Fibroblast of skin of abdomen (primary cell): ENCODE measurements at places on chromosomes 2 and 18.

- no peak for DNase-seq
These were observed 41.6 kb upstream of the NT5C1B start for GRCh38 chr2:18630941-18631340.

DNA sequence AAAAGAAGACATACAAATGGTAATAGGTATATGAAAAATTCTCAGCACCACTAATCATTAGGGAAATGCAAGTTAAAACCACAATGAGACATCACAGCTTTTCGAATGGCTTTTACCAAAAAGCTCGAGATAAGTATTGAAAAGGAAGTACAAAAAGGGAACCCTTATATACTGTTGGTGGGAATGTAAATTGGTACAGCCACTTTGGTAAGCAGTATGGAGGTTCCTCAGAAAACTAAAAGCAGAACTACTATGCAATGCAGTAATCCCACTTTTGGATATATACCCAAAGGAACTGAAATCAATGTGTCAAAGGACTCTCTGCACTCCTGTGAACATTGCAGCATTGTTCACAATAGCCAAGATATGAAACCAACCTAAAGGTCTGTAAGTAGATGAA is 107.5 kb upstream of the SPATS2L start:
- no peak for DNase-seq

DNA sequence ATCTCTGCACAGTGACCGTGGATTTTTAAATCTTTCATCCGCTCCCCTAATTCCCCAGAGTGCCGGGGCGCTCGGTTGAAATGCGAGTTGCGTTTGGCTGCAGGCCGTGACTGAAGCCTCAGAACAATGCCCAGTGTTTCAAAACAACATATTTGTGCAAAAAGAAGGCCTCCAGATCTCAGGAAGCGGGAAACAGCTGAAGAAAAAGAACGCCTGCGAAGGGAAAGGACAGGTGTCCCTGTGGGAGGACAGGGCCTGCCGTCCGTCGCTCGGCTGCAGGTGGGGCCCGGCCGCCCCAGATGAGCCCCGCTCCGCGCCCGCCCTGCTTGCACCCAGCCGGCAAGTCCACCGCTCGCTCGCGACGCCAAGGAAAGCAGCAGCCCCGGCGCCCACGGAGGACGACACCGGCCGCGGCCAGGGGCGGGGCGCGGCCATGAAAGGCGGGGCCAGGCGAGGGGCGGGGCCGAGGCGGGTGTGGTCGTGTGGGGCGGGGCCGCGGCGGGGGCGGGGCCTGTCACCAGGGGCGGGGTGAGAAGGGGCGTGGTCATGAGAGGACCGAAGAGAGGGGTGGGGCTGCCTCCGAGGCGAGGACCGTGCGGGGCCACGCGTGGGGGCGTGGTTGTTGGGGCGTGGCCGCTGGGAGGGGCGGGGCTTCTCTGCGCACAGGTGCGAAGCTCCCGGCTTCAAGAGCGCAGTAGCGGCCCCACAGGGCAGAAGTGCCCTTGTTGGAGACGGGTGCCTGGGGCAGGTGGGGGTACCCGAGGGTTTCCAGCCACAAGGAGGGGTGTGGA is 17.6 kb upstream of the BOK start:
- DNase-seq: peak; percentile 16

DNA sequence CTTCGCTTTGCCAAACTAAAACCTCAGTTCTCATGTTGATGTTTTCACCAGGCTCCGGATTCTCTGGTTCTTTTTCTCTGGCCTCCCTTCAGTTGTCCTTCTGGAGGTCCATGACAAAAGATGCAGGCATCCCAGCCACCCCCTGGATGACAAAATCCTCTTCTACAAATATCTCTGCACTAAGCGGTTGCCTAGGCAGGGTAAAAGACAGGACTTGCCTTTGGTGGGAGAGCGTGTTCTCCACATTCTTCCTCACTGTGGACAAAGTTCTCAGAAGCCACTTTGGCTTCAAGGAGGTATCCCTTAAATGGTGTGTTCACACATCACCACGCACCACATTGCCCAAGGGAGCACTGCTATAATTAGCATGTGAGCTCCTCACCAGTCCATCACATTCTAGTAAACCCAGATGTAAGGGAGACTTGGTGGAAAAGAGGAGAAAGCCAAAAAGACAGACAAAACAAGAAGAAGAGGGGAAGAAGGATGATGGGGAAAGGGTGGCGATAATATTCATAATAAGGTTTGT is 23.6 kb upstream of the MRPL33 start:
- no peak for DNase-seq

GRCh38 chr2:201132518-201132917 is 16.6 kb downstream of the CFLAR start:
- DNase-seq: no peak

DNA sequence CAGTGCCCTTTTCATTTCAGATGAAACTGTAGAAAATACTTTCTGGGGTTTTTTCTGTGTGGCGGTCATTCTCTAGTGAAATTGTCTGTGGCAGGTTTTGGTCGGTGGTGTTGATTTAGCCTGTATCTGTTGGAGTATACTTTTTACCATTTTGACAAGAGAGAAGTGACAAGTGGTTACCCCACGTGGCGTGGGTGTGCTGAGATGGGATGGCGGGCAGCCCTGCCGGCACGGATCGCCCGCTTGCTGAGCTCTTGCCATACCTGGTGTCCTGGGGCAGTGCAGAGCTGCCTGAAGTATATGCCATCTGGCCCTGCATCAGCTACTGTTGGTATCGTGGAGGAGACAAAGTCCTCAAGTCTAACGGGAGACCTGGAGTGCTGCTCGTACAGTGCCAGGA is 64.1 kb downstream of the MRPS9 start:
- DNase-seq: no peak

- DNase-seq: no peak
These were observed 234.8 kb upstream of the SMAD2 start for GRCh38 chr18:48165111-48165866.

DNA sequence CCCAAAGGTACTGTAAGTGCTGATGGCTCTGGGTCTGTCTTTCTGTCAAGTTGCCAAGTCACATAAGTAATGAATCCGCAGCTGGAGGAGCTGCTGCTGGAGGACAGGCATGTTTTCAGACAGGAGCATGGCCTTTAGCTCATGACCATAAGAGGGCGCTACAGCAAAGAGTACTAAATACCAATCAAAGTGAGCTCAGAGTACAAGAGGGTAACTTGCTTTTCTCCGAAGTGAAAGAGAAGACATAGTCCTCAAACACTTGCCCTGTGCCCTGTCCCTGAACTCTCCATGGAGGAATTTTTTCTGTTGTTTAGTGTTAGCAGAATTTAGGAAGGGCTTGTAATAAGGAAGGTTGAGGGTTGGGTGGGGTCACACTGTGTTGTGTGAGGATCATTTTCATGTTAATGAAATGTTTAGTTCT is 58.0 kb upstream of the EML6 start:
- peak; percentile 47 for DNase-seq

GRCh38 chr2:70936165-70936978 is 672 bp downstream of the ATP6V1B1 start:
- DNase-seq: no peak

- no peak for DNase-seq
These were observed 40.7 kb downstream of the IL1R2 start for GRCh38 chr2:102032368-102033030.

DNA sequence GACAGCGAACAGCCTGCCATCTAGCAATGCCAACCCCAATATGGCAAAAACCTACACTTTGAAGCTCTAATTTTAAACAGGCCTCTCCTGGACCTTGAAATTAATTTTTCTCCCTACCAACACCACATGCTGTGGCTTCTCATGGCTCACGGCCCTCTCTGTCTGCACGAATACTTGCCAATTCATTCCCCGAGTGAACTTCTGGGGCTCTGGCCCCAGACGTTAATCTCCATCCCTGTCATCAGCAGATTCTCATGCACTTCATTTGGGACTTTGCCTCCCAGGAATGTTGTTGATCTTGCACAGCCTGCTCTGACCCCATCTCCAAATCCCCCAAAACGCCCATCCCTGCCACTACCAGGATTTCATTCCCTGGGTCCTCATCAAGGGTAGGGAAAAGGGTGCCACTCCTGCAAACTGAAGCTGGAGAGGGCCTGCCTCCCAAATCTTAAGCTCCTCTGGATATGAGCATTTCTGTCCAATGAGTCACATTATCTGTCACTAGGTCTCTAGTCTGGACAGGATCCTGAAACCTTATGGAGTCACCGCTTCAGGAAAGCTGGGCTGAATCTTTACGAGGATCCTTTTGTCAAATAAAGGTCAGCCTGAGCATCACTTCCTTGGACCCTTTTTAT is 10.4 kb downstream of the FIGLA start:
- DNase-seq: peak; percentile 75

GRCh38 chr2:225037415-225038230 is 4.6 kb downstream of the DOCK10 start:
- DNase-seq: peak; percentile 29

GRCh38 chr2:188571543-188572303 is 280.0 kb downstream of the GULP1 start:
- DNase-seq: no peak
